Activated T-helper 2 cell treated with anti-CD3 and anti-CD28 coated beads, Interferon-gamma antibody, Interleukin-2, Interleukin-4, amounts not matched to agents 10 μg/mL and 5 μg/mL and 100 μg/mL, durations not matched to agents 14 hours and 24 hours and 36 hours (primary cell): ENCODE measurements at places on chromosomes 7 and 10. TPM values are rescaled to one million over a fixed set of nuclear protein-coding genes. Genes with fewer than 3 reads are reported as not detected.

DNA sequence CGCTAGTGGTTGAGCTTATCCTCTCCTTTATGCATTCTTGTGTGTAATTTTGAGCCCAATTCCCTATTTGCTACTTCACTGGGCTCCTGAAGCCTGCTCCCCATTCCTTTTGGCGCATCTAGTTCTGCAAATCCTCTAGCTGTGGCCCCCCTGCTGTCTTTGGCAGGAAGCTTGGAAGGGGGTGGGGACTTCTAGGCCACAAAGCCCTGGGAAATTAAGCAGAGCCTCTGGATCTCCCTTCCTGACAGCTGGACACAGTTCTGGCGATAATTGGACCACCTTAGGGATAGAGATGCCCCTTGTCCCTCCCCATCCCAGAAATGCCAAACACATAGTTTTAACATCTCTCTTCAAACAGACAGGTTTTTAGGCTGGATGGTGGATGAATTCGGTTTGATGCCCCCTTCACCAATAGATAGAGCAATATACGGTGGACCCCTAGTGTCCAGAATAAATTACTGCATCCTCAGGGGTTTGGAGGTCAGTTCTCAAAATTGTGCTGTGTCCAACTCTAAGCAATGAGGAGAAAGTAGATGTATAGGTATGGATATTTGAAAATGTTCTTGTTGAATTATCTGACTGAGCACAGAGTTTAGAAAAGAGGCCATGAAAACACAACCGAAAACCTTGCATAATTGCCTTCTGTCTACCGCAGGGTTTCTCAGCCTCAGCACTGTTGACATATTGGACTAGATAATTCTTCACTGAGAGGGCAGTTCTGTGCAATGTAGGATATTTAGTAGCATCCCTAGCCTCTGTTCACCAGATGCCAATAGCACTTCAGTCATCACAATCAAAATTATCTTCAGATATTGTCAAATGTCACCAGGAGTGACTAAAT, 75.5 kb downstream of the PAPSS2 start:
- no peak for DNase-seq
- H3K27ac ChIP-seq, result no peak overlapping the region
- no peaks in the 10 kb centered on the region for H3K36me3 ChIP-seq
- H3K4me1 ChIP-seq, result no peaks in the 10 kb centered on the region
- peaks cover 30% of the 10 kb centered on the region for H3K27me3 ChIP-seq

DNA sequence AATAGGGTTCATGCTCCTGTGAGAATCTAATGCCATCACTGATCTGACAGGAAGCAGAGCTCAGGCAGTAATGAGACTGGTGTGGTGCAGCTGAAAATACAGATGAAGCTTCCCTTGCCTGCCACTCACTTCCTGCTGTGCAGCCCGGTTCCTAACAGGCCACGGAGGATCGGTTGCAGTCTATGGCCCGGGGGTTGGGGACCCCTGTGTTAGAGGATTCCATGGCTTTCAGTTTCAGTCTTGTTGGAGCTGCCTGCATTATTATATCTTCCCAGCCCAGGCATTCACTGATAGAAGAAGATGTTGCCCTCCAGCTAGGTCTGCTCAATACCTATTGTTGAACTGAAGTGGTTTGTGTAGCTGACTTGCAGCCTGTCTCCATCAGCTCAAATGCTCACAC, 1298.8 kb downstream of the TYW1 start:
- no peaks in the 10 kb centered on the region for H3K4me1 ChIP-seq
- H3K4me3 ChIP-seq, result no peak overlapping the region
- no peaks in the 10 kb centered on the region for H3K27me3 ChIP-seq

- H3K27me3 ChIP-seq, result peaks cover 50% of the 10 kb centered on the region
- no peak overlapping the region for H3K4me3 ChIP-seq
- no peaks in the 10 kb centered on the region for H3K4me1 ChIP-seq
Observed at GRCh38 chr10:30270247-30270646, 78.8 kb downstream of the MTPAP start.

The SPACDR gene
- total RNA-seq, result 3.2 and 4.5 TPM in 2 replicates

The VWDE gene
- 2.9 and 3.2 TPM in 2 replicates for total RNA-seq
